Activated effector memory CD4-positive, alpha-beta T cell treated with Interleukin-2 at 50 U/mL for 16 hours (primary cell): ENCODE measurements at places on chromosomes 4 and X.

DNA sequence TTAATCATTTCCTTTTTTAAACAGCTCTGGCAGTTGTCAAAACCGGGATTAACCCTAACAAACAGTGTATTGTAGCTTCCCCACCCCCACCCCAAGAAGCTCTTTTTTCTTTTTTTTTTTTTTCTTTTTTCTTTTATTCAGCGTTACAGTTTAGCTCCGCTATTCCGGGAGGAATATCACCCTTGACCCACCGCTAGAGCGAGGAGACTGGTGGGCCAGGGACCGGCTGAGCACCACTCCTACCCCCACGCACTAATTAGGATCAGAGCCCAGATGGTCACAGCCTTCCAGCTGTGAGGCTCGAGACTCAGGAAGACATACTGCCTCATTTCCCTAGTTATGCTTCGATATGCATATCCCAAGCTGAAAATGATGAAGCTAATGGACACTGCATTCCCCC lies 2.0 kb downstream of the PARM1 start:
- DNase-seq, result no peak

GRCh38 chrX:1397001-1397400 lies 5.1 kb upstream of the SLC25A6 start:
- DNase-seq, result no peak

DNA sequence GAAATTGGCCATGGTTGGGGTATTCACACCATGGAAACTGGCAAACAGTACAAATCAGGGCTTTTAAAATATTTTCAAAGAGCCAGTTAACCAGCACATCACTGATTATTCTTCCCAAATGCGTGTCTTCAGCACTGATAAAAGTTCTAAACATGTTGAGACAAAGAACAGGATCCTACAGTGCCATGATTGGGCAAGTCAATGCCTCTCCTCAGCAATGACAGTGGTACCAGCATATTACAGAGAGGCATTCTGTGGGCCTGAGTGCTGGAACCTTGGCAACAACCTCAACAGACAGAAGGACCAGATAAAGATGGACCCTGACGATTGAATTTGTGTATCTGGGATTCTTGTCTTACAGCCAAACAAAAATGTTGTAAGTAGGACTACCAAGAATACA lies 108.9 kb downstream of the EFHC2 start:
- DNase-seq, result no peak

DNA sequence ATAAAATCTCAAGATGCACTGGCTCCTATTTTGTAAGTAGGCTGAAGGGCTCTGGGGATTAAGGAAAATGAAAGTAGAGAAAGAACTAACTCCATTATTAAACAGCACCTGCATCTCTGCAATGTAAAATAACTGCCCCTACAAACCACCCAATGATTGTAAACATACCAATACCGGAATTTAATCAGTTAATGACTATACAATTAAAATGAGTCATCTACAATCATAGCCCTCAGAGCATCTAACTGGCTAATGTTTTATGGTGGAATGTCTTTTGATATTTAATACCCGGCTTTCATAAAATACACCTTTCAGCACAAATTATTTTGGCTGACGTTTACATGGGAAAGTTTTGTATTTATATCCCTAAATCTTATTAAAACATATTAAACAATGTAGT lies 142.3 kb downstream of the PAPSS1 start:
- no peak for DNase-seq

- no peak for DNase-seq
These were observed 127.8 kb downstream of the BCOR start for GRCh38 chrX:39969819-39970504.

- no peak for DNase-seq
These were observed 5.5 kb downstream of the CAMK2D start for GRCh38 chr4:113756005-113756410.

- no peak for DNase-seq
These were observed 673.6 kb upstream of the TENM3 start for GRCh38 chr4:181569553-181569952.

DNA sequence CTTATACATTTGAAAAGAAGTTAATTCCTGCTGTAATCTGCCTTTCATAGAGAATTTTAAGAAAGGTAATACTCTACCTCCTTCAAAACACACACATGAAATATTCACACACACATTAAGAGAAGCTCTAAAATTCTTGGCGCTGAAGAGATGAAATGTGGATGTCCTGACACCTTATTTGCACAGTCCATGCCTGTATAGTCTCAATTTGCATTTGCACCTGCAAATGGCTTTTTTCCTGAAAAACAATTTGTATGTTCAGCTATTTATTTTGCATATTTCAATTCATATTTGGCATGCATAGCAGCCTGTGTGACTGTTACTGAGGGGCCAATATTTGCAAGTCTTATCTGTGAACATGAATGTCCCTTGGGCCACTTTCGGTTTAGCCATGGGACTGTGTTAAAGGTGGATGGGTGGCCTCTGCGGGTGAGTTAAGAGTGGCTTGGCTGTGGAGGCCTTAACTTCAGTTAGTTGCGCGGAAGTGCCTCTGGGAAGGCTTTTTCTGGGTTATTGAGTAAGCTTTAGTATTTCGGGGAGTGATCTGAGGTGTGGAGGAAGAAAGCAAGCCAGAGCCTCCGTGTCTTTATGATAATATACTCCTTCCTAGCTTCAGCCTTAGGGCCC lies 443.3 kb upstream of the FAT1 start:
- no peak for DNase-seq

DNA sequence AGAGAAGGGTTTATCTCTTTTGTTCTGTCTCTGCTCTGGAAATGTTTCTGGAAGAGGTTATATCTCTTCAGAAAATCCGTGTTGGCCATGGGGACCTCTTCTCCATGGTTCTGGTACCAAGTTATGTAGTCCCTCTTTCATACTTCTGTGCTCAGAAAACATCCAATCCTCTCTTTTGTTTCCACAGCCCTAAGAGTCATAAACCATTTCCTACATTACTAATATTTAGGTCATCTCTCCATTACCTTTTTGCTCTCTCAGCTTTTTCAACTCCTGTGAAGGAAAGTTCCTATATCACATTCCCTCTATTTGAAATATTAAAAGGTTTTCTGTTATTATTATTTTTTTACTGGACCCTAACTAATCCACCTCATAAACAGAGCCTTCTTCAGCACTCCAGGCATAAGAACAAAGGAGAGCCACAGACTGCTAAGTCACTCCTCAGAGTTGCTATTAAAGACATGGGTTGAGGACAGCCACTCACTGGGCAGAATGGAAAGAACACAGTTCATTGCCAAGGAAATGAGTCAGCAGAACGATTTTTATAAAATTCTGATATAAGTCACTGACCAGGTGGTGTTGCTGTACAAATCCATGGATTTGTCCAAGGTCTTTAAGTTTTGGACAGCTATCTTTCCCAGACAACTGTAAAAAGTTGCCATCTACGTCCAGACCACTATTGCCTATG lies 122.4 kb upstream of the NPY2R start:
- no peak for DNase-seq

DNA sequence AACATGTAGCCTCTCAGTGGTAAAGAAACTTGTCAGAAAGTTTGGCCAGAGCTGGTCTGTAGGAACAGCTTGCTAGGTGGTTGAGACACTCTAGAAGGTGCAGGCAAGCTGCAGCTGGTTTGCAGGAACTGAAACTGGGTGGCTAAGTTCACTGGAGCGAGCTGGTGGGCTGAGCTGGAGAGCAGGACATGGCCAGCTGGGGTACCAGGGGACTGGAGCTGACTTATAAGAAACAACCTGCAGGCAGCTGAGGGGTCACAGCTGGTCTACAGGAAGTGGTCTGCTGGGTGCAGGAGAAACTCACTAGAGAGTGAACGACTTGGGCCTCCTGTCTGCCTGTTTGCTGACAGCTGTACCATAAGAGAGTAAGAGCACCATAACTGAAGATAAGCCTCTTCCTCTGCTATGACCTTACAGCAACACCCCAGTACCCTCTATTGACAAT lies 157.1 kb upstream of the LNX1 start:
- no peak for DNase-seq

DNA sequence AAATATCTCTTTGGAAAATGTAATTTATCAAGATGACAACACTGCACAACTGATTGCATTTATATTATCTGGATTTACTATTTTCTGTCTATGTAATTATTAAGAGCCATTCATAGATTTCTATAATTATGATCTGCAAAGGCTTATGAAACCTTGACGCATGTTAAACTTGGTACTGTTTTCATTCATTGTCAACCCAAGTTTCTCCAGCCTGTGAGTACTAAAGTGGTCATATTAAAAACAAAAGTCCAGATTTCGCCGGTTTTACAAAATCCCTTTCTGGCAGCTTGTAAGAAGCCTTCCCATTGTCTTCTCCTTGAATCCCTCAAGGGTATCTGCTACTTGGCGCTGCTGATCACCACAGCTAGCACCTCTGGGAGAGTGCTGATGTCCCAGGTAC lies 19.7 kb upstream of the GRPR start:
- no peak for DNase-seq

- DNase-seq, result peak; percentile 34
These were observed 41.3 kb downstream of the DOCK11 start for GRCh38 chrX:118536687-118537461.

- DNase-seq, result no peak
These were observed 220.4 kb downstream of the SPRY1 start for GRCh38 chr4:123616951-123617461.

DNA sequence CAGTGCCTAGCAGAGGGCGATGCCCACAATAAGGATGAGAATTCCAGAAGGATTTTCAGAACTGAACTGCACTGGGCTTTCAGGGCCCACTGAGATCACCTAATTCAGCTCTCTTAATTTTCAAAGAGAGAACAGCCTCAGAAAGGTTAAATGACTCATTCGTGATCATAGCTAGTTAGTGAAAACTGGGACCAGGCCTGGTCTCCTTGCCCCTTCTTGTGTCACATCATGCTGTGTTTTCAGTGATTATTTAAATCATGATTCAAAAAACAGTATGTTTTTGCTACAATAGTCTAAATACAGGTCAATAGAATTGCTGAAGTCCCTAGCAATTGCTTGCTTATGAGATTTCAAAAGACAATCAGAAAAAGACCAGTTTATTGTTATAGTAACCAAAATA lies 136.4 kb upstream of the PLAC1 start:
- DNase-seq, result no peak

GRCh38 chrX:39416547-39417260 lies 615.4 kb downstream of the MID1IP1 start:
- DNase-seq, result no peak

- peak; percentile 48 for DNase-seq
These were observed 27.2 kb downstream of the NOP14 start for GRCh38 chr4:2935762-2936743.

DNA sequence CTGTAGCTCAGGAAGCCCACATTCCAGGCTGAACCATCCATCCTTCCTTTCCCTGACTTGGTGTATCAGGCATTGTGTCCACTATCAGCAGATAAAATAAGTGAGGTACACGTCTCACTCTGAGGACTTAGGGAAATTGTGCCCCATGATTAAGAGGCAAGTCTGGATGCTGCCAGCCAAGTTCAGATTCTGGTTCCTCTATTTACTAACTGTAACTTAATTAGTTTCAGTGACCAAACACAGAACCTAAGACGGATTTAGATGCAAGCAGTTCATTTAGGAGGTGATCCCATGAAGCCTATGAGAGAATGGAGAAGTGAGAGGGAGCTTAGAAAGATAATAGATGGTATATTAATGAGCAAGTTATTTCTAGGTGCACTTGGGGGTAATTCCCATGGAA lies 56.6 kb upstream of the PACRGL start:
- DNase-seq, result no peak

DNA sequence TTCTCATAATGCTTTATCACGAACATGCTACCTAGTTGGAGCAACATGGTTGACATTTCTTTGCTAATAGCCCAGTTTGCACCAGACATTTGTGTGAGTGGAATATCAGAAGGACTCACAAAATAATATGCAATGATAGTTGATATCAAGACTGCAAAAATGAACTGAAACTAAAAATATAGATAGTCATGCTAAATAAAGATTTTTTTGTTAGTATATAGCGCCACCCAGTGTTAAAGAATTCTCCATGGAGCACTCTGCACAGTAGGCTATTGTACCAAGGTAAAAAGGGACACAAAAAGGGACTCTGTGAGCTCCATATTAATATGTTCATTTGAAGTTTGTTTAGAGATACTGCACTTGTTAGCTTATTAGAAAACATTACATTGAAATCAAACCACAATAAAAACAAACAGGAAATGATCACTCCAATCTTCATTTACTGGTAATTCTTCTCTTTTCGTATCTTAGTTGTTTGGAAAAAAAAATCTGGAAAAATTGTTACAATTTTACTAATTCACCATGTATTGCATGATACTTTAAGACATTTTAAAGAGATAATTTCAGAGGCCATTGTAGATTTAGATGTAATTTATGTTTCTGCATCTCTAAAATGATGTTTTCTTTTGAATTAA lies 1509.6 kb downstream of the ADGRL3 start:
- no peak for DNase-seq

- DNase-seq, result no peak
These were observed 597.8 kb downstream of the BCOR start for GRCh38 chrX:39499996-39500395.

GRCh38 chrX:53642337-53642736 lies 44.2 kb downstream of the HUWE1 start:
- DNase-seq, result no peak

GRCh38 chr4:39994406-39994805 lies 16.7 kb upstream of the PDS5A start:
- no peak for DNase-seq

- peak; percentile 16 for DNase-seq
These were observed 685 bp downstream of the LCORL start for GRCh38 chr4:18020671-18021469.

DNA sequence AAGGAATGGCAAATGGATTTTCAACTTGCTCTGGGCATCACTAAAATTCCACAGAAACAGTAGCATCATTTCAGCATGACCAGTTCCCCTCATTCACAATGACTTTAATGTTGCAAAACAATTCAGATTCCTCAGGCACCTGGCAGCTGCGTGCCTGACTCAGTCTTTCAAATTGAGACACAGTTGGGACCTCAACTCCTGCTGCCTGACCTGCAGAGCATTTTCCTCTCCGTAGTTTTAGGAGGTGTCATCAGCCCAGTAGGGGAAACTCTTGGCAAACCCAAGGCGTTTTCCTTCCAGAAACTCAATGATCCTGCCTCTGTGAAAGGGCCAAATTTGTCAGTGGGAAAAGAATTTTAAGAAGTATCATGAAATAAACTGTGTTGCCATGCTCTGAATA lies 388.9 kb downstream of the SPRY1 start:
- DNase-seq, result no peak
